Fibroblast of skin of right quadriceps (primary cell): ENCODE measurements at places on chromosomes 12 and 14.

DNA sequence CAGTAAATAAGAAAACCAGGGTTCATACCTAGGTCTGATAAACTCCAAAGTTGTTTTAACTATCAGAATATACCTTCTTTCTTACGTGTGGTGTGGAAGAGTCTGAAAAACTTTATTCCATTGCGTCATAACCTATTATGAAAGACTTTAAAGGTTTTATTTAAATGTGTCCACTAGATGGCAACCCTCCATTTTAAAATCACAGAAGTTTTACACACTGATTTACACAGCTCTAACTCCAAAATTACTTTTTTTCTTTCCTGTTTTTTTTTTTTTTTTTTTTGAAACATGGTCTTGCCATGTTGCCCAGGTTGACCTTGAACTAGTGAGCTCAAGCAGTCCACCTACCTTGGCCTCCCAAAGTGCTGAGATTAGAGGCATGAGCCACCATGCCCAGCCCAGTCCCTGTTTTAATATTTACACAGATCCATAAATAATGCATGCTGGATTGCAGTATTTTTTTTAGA lies 17.3 kb upstream of the TMPRSS12 start:
- DNase-seq = peak; percentile 73

DNA sequence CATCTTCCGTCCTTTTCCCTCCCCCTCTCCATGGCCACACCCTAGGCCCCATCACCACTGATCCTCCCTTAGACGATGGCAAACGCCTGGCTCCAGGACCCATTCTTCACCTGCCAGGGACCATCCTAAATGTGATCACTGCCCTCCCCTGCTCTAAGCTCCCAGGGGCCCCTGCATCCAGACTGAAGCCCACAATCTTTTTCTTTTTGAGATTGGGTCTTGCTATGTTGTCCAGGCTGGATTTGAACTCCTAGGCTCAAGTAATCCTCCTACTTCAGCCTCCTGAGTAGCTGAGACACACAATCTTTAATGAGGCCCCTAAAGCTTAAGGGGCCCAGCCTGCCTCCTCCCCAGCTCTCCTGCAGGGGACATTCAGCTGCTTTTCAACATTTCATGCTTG lies 15.3 kb downstream of the RBM19 start:
- DNase-seq = no peak

GRCh38 chr14:55124774-55125386 lies 4.2 kb upstream of the LGALS3 start:
- no peak for DNase-seq

DNA sequence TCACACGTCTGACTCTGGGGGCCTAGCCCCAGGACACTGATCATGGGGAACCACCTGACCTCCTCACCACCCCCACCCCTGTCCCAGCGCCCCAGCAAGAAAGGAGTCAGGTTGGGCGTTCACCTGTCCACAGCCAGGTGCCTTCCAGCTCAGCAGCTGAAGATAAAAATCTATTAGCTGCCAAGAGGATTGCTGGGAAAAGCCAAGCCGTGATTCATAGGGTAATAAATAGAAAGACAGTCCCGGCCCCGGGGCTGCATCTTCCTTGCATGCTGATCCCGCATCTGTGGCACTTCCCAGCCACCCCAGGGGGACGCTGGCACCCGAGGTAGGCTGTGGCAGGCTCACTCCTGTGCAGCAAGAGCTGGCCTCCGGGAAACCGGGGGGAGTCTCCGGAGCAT lies 70.2 kb upstream of the NCOR2 start:
- no peak for DNase-seq

DNA sequence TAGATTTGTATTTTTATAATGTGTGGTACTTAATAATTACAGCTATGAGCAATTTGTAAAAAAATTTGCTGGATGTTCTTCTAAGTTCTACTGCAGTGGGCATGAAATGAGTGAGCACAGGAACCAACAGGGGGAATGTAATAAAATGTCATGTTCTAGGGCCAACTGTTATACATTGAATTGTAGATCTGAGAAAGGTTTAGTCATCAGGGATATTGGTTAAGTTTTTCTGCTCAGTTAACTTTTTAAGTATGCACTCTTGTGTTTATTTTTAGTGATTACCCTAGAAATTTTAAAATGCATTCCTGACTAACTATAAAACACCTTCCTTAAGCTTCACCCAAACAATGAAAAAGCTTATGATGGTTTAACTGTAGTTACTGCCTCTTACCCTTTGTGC lies 101.8 kb downstream of the CAND1 start:
- DNase-seq = peak; percentile 57

DNA sequence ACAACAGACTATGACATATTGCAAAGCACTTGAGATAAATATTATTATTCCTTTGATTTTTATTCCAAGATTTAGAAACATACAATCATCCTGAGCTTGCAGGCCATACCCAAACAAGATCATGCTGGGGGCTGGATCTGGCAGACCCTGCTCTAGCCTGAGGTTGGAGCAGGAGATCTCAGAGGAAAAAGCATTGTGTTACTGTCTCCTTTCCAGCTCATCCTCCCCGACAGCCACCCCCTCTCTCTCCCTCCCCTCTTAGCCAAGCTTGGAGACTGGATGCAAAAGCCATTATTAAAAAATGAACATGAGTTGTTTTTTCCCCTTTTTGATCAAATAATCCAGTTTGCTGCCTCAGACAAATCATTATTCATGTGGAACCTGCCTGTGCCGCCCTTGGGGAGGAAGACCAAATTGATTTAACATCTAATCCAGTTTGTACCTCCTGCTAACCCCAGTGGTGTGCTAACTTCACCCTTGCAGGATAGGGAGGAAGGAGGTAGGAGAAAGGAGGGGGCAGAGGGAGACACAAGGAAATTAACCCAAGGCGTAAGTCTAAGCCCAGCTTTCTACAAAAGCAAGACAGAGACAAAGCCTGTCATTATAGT lies 565.8 kb upstream of the TBX3 start:
- DNase-seq = no peak

DNA sequence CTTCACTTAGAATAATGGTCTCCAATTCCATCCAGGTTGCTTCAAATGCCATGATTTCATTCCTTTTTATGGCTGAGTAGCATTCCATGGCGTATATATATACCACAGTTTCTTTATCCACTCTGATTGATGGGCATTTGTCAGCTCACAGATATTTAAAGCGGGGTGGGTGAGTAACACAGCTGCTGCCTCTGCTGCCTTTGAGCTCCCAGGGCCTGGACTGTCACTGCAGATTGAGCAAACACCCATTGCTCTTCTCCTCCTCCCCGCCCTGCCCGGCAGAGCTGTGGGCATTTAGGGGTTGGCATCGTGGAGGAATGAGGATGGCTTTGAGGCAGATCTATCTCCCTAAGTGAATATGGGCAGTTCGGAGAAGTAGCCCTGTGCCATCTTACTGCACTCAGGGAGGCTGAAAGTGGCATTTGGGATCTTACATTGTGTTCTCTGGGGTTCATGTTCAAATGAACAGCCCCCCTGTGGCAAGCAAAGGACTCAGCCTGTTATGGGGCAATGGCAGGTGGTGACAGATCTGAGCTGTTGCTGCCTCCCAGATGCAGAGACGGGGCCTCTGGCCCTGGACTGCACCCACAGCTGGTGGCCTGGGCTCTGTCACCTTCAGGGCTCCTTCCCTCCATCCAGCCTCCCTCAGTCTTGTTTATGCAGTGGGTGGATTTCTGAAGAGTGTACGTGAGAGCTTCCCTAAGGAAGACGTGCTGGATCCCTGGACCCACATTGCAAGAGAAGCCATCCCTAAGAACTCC lies 4.9 kb downstream of the RFLNA start:
- DNase-seq = no peak

DNA sequence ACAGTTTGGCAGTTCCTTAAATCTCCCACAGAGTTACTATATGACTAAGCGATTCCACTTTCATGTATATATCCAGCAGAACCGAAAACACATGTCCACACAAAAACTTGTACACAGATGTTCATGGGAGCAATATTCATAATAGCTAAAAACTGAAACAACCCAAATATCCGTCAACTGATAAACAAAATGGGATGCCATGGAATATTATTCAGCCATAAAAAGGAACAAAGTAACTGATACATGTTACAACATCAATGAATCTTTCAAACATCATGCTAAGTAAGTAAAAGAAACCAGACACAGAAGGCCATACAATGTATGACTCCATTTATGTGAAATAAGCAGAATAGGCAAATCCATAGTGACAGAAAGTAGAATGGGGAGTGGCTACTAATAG lies 80.2 kb upstream of the GPHB5 start:
- no peak for DNase-seq

DNA sequence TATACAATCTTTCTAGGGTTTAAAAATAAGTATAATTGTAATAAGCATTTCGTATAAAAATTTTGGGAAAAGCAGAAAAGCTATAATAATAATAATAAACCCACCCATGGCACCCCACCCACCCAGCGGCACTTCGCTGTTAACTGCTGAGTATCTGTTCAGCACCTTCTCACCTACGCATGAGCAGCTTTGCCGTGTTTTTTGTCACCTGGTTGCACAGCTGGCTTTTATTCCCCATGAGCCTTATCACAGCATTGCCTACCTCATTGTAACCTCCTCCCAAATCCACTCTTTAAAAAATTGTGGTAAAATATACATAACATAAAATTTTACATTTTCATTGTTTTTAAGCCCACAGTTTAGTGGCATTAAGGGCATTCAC lies 34.7 kb downstream of the CYP46A1 start:
- DNase-seq = no peak

GRCh38 chr14:100736269-100737180 lies 9.8 kb downstream of the DLK1 start:
- DNase-seq = no peak

DNA sequence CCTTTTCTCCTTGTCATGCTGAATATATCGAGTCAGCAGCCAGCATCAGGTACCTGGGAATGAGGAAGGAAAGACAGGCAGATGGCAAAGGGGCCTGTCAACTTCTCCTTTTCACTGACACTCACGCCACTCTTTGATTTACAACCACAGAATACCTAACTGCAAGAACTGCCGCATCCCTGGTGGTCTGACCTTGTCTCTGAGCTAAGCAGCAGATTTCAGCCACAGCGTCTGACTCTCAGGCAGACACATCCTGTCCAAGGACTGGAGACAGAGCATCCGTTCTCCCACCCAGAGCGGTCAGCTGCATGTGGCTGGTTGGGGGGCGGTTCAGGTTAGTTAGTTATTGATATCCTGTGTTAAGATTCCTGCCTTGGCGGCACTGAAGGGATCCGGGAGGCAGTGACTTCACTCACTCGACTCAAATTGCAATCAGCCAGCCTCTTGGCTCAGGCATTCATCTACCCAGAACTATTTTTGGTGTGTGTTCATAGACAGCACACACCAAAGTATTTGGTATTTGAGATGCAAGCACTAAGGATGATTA lies 11.2 kb upstream of the MAP1LC3B2 start:
- DNase-seq = peak; percentile 79

DNA sequence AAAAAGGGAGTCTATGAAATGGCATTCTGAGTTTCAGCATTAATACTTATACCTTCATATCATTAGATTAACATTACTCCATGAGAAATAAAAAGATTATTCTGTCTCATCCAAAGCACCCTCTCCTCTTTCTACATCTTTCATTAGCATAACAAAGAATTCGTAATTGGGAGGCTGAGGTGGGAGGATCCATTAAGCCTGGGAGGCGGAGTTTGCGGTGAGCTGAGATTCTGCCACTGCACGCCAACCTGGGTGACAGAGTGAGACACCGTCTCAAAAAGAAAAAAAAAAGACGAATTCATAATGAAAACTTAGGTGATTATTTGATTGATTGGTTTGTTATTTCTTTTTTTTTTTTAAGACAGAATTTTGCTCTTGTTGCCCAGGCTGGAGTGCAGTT lies 1.8 kb upstream of the CDK17 start:
- no peak for DNase-seq

GRCh38 chr12:113463746-113464451 lies 7.8 kb downstream of the LHX5 start:
- no peak for DNase-seq

DNA sequence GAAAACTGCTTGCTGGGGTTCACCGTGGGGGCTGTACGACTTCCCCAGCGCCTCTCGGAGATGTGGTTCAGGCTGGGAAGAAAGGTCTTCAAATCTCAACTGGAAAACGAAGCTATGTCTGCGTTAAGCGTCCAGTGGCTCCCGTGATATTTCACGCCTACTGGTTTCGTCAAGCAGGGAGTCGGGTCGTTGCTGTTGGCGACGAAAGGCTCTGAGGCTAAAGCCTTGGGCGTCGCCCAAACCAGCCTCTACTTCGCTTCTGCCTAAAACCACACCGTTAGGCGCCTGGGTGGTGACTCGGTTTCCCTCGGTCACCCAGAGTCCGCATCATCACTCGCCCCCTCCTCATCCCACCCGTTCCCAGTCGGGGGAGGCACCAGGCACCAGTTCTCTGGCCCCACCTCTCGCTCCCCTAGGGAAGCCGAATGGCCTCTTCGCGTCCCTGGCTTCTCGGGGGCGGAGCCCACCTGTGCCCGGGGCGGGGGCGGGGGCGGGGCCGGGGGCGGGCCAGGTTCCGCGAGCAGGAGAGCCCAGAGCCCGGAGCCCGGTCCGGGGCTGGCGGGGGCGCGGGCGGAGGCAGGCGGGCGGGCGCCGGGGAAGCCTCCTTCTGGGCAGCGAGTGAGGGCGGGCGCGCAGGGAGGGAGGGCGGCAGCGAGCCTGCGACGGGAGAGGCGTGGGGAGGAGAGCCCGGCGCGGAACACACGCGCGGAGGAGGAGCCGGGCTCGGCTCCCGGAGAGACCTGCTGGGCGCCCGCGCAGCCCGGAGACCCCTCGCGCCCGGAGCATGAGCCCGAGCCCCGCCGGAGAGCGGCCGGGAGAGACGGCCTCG lies at the start of gene B4GALNT3:
TSS of gene B4GALNT3 (plus strand) at position 510 of the 829 bp plus-strand sequence. CDS start 438 bp downstream, outside the sequence.
- DNase-seq = no peak

DNA sequence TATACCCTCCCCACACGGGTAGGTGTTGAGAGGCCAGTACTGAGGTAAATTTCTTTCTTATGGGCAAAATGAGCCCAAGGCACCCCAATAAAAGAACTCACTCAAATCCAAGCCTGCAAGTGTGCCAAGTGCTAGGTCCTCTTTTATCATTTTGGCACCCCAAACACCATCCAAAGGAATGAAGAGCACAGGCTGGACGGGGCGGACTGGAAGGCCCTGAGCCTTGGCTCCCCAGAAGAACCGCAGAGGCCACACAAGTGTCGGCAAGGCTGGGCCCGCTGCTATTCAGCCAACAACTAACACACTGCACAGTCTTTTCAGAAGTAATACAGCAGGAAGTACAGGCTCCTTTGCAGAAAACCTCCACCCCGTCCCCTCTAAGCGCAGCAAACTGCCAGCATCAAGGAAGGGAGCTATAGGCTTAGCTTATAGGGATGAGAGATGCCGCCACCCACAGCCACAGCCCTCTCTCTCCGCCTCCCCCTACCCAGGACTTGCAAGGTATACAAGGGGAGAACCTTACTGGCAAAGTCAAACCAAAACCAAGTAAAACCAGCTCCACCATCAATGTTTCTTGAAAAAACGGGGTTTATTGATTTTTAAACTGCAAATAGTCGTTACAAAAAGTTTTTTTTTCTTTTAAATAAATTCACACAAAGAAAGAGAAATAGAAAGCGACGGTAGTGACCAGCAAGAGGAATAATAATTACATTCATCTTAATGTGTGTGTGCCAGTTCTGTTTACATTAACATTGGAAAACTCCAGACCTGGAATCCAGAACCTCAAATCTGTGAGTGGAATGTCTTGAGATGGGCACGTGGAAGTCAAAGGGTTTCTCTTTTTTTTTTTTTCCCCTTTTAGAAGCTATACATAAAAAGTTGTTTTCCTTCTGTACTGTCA lies 5.5 kb downstream of the ZFP36L1 start:
- no peak for DNase-seq

GRCh38 chr12:219891-220352 lies 6.0 kb upstream of the SLC6A12 start:
- peak; percentile 31 for DNase-seq

GRCh38 chr12:49446571-49446970 lies 79.3 kb downstream of the SPATS2 start:
- no peak for DNase-seq
